ENCODE measurements at places on chromosomes 13 and 19.

DNA sequence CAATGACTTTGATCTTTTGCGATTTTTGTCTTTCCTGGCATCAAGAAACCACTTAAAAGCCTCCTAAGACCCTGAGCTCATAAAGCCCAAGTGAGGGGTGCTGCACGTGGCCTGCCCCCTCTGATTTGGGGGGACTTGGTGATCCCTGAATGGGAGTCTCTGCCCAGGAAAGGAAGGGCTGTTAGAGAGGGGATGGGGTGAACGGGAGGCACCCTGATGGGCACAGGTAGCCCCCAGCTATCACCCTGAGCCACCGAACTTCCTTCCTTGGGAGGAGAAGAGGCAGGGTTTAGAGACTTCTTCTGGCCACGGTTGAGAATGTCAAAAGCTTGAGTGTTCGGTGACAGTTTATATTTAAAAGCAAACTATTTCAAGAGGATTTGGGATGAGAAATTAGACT, 305.5 kb downstream of the ZNF536 start:
- DNase-seq: no peak

DNA sequence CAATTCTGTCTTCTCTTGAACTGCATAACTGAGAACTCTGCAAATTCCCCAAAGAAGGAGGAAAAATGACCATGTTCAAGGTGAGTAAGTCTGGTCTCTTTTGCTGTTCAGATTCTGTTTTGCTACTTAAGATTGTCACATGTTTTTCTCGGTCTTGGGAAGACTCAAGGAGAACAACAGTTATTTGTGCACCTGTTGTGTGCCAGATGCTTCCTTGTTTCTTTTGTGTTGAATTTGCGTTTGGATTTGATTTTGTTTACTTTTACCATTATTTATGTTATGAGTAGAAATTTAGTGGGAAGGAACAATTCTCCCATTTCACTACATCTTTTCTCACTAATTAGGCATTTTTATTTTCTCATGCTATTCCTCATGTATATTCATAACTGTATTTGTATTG, 4.4 kb downstream of the ZNF284 start:
- DNase-seq: no peak

DNA sequence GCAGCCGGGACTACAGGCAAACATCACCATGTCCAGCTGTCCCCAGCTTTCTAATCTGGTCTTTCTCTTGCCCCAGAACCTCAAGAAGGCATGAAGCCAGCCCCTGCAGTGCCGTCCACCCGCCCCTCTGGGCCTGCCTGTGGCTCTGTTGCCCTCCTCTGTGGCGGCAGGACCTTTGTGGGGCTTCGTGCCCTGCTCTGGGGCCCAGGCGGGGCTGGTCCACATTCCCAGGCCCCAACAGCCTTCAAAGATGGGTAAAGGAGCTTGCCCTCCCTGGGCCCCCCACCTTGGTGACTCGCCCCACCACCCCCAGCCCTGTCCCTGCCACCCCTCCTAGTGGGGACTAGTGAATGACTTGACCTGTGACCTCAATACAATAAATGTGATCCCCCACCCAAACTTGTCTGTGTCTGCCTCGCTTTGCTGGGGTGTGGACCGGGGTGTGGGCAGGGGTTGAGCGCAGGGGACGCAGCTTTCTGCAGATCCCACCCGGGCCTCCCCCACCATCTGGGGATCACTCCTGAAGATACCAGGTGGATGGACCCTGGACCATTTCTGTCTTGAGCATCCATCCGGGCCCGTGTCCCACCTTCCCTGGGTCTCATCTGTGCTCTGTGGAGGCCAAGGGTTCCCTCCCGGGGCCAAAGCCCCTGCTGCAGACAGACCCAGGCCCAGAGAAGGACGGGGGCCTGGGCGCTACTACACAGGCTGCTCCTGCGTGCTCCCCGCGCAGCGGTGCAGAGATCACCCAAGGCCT, 15.3 kb downstream of the PRKCSH start:
- DNase-seq: no peak

- no peak for DNase-seq
Observed at GRCh38 chr13:110797230-110797877, 83.9 kb downstream of the ING1 start.

DNA sequence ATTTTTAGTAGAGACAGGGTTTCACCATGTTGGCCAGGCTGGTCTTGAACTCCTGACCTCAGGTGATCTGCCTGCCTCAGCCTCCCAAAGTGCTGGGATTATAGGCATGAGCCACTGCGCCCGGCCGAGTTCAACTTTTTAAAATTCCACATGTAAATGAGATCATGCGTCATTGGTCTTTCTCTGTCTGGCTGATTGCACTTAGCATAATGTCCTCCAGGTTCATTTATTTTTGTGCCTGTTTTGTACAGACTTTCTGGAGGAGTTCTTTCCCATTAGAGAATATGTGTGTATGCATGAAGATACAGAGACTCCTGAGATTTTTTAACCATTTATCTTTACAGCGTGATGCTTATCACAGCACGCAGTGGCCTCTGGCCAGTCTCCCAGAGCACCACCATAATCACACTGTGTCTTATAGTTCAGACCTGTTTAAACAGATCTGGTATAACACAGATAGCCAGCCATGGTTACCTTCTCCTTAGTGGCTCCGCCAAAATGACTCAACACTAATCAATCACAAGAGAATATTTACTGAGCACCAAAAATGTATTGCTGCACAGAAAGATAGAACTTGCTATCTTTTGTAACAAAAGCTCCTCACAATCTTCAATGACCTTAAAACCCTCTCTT, 11.4 kb upstream of the STARD13 start:
- no peak for DNase-seq

DNA sequence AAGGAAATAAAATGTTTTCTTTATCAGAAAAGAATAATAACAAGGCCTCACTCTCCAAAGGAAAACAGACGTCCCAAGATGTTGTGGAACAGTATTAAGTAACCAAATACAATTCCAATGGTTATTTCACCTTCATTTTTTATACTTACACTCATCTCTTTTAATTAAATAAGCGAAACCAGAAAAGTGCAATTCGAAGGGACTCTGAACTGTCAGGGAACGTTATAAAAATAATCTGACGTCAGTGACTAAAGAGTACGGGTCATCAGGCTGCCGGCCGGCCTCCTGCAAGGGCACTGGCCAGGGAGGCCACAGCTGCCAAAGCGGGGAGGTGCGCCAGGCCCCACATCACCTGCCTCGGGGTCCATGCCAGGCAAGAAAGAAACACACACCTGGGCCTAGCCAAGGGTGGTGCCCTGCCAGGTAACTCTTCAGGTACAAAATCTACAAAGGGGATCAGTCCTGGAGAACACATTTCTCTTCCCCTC, 61.2 kb downstream of the CDADC1 start:
- DNase-seq: no peak

DNA sequence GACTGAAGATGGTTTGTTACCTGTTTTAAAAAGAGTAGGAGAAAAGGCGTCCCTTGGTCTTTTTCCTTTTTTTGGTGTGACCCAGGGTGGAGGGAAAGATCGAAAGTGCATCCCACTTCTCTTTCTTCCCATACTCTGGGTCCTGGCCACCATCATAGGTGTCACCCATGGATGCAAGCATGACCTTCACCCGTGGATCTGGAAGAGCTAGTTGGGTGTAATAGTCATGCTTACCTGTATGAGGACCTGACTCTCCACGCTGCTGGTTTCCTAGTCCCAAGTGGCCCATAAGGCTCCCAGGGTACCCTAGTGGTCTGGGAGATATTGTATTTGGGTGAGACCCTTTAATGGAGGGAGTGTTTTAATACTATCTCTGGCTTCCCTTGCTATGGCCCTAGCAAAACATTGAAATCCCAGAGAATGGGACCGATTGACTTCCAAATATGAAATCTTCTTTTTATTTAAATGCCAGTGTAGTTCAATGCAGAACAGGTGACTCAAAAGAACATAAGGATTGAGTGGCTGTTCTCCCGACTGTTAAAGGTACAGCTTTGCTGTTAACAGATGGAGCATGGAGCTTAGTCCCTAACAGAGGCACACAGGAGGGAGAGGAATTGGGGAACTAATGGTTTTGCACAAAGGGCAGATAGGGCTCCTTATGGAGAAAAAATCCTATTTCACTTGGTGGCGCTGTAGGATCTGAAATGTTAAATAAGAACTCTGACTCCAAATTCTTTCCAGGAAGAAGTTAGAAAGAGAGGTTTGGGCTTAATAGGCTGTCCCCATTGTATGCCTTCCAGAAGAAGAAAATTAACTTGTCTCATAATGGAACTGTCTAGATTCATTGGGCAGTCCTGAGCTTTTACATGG, 7.0 kb upstream of the ZNF550 start:
- DNase-seq: no peak

DNA sequence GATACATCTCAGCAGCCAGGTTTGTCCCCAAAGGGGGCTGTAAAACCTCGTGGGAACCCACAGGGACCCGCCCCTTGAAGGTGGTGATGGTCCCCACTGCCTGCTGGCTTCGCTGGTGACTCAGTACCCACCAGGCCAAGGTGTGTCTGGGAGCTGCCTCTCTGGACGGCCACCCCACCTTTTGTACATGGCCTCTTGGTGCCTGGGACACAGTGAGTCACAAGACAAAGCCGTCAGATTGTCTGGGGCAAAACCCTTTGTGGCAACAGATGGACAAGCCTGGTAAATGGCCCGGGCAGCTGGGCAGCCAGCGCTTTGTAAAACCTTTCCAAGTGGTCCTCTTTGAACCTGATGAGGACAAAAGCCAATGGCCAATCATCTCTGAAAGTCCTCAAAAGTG, 27.9 kb upstream of the KLF2 start:
- no peak for DNase-seq

DNA sequence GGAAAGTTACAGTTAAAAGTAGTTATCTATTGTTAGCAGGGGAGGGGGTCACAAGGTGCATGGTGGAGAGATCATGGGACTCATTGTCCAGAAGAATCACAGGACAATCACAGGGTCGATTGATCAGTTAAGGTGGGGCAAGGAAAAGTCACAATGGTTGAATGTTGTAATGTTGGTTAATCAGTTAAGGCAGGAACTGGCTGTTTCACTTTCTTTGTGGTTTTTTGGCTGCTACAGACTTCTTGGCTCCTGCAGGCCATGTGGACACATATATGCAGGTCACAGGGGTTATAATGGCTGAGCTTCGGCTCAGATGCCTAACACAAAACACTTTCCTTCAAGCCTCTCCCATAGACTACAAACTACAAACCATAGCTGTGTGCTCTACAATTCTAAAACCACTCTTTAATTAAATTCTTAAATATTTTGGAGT, 6.9 kb upstream of the ZNF431 start:
- no peak for DNase-seq
